ENCODE measurements at places on chromosomes 7 and 10.

DNA sequence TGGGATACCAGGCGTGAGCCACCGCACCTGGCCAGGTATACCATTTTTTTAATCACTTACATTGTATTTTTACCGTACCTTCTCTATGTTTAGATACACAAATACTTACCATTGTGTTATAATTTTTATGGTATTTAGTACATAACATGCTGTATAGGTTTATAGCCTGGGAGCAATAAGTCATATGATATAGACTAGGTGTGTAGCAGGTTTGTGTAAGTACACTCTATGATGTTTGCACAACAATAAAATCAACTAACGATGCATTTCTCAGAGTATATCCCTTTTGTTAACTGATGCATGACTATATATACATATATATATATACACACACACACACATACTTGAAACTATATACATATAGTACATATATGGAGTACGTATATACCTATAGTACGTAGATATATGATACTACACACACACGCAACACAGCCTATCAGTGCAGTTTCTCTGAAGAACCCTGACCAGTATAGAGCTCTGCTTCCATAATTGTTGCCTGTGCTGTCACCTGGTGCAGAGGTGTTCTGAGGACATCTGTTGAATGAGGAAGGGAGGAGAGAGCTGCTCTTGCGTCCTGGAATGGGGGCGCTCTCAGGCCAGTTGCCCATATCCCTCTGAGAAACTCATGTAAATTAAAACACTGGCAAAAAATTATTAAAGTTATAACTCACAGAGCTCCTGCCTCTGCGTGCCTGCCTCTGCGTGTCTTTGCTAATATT lies 315.3 kb downstream of the FGFR2 start:
- DNase-seq: no peak

DNA sequence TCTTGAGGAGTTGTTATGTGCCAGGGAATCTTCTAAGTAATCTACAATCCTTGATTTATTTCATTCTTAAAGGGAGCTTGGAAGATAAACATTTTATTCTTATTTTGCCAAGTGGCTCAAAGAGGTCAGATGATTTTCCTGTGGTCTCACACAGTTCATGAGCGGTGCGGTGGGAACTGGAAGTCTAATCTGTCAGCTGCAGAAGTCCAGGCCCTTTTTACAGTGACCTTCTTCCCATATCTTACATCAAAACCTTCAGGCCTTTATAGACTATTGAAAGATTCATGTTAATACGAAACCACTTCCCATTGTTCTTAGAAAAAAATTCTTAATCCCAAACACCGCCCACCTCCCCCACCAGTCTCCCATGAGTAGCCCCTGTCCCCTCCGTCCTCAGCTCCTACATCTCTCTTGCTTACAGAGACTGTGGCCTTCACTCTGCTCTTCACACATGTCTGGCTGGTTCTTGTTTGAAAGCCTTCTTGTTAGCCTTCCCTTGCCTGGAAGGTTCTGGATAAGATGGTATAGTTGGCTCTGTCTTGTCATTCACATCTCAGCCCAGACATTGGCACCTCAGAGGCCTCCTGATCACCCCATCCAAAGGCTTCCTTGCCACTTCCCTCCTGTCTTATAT lies 61.5 kb downstream of the ITGA8 start:
- DNase-seq: no peak

DNA sequence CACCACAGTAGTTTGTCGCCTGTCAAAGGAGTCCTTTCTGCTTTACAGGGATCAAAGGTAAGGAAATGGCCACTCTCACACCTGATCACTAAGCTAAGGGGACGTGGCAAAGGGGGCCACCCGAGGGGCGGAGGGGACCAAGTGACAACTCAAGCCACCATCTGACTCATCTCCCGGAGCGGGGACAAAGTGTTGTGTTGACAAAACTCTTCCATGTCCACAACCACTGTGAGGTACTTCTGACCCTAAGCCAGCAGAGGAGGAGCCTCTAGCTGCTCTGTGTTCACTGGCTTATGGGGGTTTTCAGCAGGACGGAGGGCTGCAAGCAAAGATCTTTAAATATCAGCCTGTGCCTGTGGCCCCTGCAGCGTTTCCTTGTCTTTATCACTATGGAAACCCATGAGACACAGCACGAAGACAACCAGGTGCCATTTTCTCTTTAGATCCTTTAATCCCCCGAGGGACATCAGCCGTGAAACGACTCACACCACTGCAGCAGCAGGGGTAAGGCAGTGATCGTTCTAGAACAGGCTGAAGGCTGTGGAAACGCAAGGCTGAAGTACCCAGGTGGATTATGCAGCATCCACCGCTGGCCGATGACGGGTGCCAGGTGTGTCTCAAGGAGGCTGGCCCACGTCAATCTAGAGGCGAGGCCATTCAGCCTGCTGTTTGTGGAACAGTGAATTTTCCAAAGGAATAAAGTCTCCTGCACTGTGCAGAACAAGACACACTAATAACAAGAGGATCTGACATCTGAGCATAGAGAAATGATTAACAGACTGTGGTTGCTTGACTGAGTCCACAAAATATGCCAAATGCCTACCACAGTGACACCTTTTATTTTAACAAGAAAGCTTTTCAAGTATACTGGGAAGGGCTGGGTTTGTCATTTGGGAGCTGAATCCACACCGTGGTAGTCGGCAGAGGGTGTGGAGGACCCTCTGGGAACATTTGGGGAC lies 26.6 kb upstream of the DDC start:
- no peak for DNase-seq

DNA sequence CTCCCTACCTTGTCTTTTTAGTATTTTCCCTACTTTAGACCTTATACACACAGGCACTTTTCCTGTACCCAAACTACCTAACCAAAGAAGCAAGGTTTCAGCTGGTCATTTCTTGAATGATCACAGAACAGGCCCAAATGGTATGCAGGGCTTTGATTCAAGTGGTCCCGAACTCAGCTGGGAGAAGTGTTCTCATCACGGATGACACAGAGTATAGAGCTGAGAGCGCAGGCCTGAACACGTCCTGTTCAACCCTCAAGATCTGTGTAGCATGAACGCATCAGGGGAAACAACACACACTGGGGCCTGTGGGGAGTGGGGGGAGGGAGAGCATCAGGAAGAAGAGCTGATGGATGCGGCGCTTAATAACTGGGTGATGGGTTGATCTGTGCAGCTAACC lies 318.2 kb downstream of the SFMBT2 start:
- no peak for DNase-seq

DNA sequence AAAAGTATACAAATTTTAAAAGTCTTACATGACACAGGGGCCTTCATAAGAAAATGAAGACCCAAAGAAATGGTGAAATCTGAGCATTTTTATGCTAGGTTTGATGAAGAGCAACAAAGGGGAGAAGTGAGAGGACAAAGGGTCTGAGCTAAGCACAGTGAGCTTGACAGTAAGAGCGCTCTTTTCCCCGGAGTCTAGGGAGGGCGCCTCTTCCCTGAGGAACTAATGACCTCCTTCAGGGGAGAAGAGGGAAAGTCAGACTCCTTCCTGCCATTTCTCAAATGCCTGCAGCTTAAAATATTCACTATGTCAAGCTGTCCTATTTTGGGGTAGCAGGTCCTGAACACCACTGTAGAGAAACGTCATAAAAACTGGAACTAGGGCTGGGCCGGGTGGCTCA lies 18.1 kb upstream of the PAXIP1 start:
- DNase-seq: no peak

GRCh38 chr10:104351061-104351702 lies 2.5 kb upstream of the CFAP58 start:
- DNase-seq: peak; percentile 69

- no peak for DNase-seq
These were observed 171.8 kb upstream of the SHH start for GRCh38 chr7:155984028-155984580.
